ENCODE measurements at places on chromosomes 13 and 19.

DNA sequence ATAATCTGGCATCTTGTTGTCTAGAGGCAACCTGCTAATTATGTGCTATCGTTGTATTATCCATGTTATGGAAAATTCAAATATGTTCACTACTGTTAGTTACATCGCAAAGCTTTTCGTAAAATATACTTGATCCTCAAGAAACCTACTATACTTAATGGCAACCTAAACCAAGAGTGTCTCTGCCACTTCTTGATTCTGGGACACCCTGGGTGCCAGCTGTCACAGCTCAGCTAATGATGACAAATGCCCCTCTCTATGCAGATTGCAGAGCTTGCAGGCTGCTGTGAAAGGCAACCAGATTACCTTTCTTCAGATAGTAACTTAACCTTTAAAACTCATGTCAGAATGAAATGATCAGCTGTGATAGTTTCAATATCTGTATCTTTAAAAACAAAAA, 8.9 kb upstream of the MAB21L1 start:
- DNase-seq: no peak

DNA sequence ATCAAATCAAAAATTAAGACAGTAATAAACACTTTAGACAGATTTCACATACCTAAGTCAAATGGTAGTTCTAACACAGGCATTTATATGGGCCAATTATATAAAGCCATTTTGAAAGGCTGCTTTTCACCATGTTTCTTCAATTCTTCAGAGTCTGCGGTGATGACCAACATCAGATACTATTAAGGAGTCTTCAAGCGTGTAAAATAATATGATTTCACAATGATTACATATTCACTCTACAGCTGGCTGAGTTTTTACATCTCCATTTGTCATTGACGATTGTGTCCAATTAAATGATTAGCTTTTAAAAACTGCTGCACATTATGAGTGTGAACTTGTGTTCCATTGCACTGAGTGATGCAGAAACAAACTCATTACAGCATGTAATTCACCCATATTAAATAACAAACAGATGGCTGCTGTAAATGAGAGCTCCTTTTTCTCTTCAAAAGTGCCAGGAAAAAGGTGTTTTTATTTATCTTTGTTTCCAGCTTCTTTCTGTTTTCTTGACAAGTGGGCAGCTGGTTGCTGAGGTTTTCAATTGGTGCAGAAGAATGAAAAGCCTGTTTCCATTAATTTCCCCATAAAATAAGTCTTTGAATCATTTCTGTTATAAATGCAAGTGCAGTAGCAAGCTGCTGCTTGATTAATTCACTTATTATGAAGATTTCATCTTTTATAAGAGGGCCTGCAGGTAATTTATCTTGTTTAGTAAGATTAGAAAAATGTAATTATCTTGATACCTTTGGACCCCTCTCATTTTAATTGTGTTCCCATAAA, 676.1 kb upstream of the KLHL1 start:
- DNase-seq: no peak

DNA sequence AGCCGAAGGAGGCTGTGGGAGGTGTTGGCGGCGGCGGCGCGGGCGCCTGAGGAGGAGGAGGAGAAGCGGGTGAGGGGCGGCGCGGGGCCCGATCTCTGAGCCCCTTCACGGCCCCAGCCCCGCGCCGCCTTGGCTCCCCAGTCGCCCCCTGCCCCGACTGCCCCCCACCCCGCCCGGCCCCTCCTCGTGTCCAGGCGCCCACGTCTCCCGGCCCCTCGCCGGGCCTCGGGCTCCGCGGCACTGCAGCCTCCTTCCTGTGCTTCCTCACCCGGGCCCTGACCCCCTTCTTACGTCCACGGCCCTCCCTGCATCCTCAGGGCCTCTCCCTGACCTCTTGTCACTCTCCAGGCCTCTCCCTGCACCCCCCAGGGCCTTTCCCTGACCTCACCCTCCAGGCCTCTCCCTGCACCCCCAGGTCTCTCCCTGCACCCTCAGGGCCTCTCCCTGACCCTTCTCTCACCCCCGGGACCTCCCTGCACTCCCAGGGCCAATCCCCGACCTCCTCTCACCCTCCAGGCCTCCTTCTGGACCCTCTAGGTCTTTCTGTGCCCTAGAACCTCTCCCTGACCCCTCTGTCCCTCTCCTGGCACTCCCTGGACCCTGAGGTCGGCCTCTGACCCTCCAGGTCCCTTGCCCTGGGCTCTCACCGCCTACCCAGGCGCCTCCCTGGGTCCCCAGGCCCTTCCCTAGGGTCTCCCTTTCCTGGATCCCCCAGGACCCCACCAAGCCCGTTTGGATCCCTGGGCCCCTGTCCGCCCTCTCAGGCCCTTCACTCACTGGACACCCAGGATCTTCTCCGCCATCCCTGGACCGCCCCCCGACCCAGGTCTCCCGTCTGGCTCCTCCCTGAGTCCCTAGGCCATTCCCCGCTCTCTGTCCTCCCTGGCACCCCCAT, 460 bp downstream of the KMT5C start:
- DNase-seq: peak; percentile 45

DNA sequence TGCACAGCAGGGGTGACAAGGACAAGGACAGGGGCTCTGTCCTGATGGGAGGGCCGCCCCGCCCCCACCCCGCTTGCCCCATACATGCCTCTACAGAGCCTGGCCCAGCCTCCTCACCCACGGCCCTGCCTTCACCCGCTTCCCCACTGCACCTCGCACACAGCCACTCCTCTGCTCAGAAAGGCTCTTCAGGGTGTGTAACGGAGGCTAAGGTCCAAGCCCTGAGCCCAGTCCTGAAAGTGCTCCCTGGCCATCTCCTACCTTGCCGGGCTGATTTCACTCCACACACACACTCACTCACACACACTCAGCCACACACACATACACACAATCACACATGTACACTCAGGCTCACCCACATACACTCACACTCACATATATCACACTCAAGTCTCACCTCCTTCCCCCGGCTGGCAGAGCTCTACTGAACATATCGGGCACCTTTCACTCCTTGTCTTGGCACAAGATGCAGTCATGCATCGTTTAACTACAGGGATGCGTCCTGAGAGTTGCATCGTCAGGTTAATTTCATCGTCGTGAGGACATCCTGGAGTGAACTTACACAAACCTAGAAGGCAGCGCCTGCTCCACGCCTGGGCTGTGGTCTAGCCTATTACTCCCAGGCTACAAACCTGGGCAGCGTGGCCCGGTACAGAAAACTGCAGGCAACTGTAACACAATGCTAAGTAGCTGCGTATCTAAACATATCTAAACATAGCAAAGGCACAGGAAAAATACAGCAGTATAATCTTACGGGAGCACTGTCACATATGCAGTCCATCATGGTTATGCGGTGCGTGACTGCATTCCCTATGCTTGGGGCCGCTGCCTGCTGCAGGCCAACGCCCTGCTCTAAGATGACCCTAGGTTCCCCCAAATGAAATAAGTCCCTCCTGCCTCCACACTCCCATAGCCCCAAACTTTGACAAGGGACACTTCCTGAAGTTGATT, 13.1 kb downstream of the EPS15L1 start:
- no peak for DNase-seq

DNA sequence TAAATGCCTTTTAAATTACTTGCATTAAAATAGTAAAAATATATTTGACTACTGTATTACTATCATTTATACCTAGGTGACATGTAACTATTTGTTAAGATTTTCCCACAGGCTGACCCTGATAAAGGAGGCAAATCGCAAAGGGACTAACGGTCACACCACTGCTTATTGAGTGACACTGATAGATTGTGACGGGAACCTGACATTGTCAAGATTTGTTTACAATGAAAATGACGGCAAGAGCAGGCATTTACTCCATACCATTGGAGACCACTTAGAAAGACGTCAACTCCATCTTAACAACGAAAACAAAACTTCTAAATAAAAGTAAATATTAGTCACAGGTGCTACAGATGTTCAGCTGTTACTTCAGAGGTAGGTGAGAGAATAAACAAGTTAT, 289.0 kb downstream of the DACH1 start:
- DNase-seq: no peak

GRCh38 chr13:74511523-74511922, 377.3 kb upstream of the KLF12 start:
- DNase-seq: no peak

- DNase-seq: peak; percentile 85
These were observed 19.3 kb downstream of the GNA15 start for GRCh38 chr19:3154957-3155736.

Measured in activated CD8-positive, alpha-beta T cell treated with anti-CD3 and anti-CD28 coated beads, Interleukin-2, amount 10 ng/mL, durations not matched to agents 7 days and 5 days (primary cell).